Kidney glomerular epithelial cell (primary cell): ENCODE measurements at places on chromosomes 7 and 10.
A peak's percentile ranks its signal among the peaks of the same experiment; 100 is the strongest.

GRCh38 chr7:30493228-30493627, 11.4 kb downstream of the GGCT start:
- DNase-seq, result no peak

DNA sequence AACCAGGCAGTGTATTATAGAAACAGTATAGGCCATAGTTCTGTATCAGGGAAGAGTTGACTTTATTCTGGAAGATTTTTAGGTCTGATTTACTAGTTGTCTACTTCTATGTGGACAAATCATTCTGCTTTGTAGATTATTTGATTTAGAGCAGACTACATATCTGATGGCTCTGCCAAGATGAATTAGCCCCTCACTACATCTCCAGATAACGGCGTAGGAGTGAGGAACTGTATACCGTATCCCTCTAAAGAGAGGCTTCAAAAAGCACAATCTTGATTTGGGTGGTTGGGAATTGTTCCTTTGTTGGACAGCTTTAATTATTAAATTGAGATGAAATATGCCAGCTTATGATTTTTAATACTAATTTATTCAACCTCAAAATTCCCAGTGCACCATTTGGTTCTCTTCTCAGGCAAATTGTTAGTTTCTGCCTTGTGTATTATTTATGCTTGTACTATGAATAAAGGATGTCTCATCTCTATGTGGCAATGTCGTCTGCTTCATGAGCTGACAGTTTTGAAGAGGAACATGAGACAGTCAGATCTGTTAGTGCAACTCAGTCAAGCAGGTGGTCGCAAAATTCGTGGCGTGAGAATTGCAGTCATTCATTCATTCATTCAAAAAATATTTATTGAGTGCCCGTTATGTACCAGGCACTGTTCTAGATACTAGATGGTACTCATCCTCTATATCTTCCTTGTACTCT, 422.8 kb downstream of the EXOC4 start:
- DNase-seq, result no peak

- no peak for DNase-seq
Observed at GRCh38 chr7:31991846-31992245, 78.4 kb downstream of the PDE1C start.

GRCh38 chr7:2493205-2494164, 17.3 kb upstream of the GRIFIN start:
- no peak for DNase-seq

- DNase-seq, result no peak
Observed at GRCh38 chr7:154863766-154864522, 139.0 kb downstream of the PAXIP1 start.

GRCh38 chr7:157612009-157612663, 275.3 kb downstream of the DNAJB6 start:
- no peak for DNase-seq

- DNase-seq, result peak; percentile 65
Observed at GRCh38 chr10:26365681-26366358, 72.3 kb upstream of the APBB1IP start.
